ENCODE measurements at places on chromosomes 13 and 19.

GRCh38 chr19:791567-792305, 5.5 kb upstream of the PTBP1 start:
- no peak for DNase-seq
- no peaks in the 10 kb centered on the region for H3K27me3 ChIP-seq
- H3K36me3 ChIP-seq = no peaks in the 10 kb centered on the region
- H3K4me3 ChIP-seq = no peak overlapping the region
- peaks cover 2% of the 10 kb centered on the region for H3K4me1 ChIP-seq

- DNase-seq = no peak
- H3K36me3 ChIP-seq = no peaks in the 10 kb centered on the region
- no peaks in the 10 kb centered on the region for H3K4me1 ChIP-seq
- no peak overlapping the region for H3K27ac ChIP-seq
Measured at GRCh38 chr19:5772416-5772815, 12.1 kb downstream of the PRR22 start.

GRCh38 chr13:26855071-26855470, 94.5 kb upstream of the GPR12 start:
- no peaks in the 10 kb centered on the region for H3K36me3 ChIP-seq
- H3K4me1 ChIP-seq = no peaks in the 10 kb centered on the region
- no peak for DNase-seq

DNA sequence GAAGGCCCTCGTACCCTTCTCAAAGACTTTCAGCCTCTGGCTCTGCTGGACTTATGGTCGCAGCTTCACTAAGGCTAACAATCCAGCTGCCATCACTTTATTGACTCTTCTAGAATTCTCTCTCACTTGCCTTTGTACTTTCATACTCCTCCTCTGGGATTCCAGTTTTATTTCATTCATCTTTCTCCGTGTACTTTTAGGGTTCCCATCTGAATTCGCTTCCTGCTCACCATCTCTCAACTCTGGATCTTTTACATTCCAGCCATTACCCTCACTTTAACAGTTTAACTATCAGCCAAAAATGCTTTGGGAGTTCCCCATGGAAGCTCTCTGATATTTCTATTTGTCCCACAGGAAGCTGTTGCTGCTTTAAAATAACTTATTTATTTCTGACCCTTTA, 149.3 kb upstream of the KL start:
- no peak overlapping the region for H3K4me3 ChIP-seq
- H3K27me3 ChIP-seq = no peaks in the 10 kb centered on the region
- no peak for DNase-seq
- H3K27ac ChIP-seq = no peak overlapping the region
- no peaks in the 10 kb centered on the region for H3K4me1 ChIP-seq

DNA sequence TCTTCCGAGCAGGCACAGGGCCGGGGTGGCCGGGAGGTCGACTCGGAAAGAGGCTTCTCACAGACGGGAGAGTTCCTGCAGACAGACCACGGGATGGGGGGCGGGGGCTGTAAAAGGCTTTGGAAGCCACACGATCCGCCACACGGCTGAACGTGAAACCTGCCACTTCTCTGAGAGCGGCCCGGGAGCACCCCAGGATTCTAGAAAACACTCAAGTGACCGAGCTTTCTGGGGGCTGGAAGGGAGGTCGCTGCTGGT, 15.6 kb upstream of the SLC39A3 start:
- H3K36me3 ChIP-seq = peaks cover 26% of the 10 kb centered on the region
- H3K27ac ChIP-seq = no peak overlapping the region
- no peak overlapping the region for H3K4me3 ChIP-seq
- no peak for DNase-seq

- no peak overlapping the region for H3K27ac ChIP-seq
- no peak for DNase-seq
- no peaks in the 10 kb centered on the region for H3K36me3 ChIP-seq
- no peaks in the 10 kb centered on the region for H3K27me3 ChIP-seq
Measured at GRCh38 chr19:34257559-34257924, 3.2 kb downstream of the GARRE1 start.

DNA sequence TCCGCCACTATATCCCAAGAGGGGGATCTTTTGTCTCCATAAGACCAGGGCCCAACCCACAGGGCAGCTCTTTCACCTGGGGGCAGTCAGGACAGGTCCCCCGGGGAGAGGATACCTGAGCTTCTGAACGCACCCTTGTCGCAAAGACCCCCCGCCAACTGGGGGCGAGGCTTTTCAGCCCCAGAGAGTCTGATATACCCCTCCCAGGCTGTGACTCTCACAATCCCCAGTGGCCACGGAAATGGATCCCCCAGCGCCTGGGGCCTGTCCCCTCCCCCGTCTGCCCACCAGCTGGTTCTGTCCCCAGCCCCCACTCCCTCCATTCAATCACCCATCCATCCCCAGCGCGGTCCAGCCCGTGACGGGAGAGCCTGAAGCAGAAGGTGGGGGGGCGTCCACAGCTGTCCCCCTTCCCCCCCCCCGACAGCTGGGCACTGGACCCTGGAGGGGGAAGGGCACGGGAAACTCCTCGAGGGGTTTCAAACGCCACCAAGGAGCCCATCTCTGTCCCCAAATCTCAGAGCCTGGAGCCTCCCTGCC, 823 bp downstream of the DOCK6 start:
- peaks cover 13% of the 10 kb centered on the region for H3K4me1 ChIP-seq
- no peak for DNase-seq
- peak overlapping the region; percentile 36 for H3K4me3 ChIP-seq
- H3K36me3 ChIP-seq = no peaks in the 10 kb centered on the region

DNA sequence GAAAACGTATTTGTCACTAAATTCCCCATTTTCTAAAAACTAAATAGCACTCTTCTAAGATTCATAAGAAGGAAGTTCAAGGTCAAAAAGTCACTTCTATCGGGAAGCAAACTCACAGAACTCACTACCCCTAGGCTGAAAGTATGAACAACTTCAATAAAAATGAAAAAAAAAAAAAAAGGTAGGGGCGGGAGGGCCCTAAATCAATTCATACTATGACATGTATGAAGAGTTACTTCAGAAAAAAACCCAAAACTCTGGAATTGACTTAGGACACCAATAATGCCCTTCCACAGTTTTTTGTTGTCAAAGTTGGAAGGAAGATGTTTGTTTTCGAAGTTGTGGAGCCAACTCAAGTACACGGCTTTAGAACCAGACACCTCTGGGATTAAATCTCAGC, 1.1 kb downstream of the SUCLA2 start:
- no peak overlapping the region for H3K27ac ChIP-seq
- H3K4me3 ChIP-seq = no peak overlapping the region
- H3K36me3 ChIP-seq = no peaks in the 10 kb centered on the region

DNA sequence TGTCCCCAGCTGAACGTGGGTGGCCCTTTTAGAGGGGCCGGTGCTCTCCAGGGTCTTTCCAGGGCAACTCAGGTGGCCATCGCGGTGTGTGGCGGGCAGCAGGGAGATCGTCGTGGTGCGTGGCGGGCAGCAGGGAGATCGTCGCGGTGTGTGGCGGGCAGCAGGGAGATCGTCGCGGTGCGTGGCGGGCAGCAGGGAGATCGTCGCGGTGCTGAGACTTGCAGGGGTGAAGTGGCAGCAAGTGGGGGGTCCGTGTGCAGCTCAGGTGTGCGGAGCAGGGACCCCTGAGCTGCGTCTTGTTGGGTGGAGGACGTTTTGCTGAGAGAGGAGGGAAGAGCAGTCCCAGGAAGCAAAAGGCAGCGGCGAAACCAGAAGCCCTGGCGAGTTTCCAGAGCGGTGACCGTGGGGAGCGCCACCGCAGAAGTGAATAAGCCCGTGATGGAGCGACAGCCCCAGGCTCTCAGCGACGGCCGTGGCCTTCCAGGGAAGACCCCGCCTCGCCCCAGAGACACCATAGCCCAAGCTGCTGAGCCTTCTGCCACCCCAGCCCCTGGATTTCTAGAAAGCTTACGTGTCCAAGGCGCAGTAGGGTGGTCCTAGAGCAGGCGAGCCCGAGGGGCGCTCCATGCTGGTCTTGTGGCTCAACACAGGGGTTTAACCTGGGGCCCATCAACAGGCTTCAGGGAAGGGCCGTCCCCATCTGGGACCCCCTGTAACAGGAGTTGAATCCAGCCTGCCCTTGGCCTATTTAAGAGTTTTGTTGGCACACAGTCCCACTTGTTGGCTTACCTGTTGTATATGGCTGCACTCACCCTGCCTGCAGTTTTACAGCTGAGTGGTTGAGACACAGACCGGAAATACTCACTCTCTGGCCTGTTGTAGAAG, 5.4 kb downstream of the NCLN start:
- no peaks in the 10 kb centered on the region for H3K36me3 ChIP-seq
- peaks cover 44% of the 10 kb centered on the region for H3K4me1 ChIP-seq
- no peak overlapping the region for H3K4me3 ChIP-seq
- H3K27ac ChIP-seq = no peak overlapping the region
- no peak for DNase-seq

GRCh38 chr13:110506859-110507566, 54.5 kb downstream of the RAB20 start:
- H3K27me3 ChIP-seq = no peaks in the 10 kb centered on the region
- no peak overlapping the region for H3K4me3 ChIP-seq
- no peak overlapping the region for H3K27ac ChIP-seq
- DNase-seq = no peak

DNA sequence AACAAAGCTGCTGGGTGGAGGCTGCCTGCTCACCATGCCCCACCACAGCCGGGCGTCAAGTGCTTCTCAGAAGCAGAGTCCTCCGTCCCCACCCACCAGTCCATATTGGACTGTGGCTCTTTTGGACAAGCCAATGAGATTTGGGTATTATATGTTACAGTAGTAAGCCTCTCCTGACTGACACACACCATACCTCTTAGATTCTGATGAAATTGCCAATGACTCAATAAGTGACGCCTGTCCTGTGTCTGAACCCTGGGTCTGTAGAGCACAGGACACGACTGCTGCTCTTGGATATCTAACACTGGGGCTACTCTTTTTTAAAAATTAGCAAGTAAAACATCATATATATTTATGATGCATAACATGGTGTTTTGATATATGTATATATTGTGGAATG, 44.8 kb upstream of the UBAC2 start:
- no peaks in the 10 kb centered on the region for H3K36me3 ChIP-seq
- no peaks in the 10 kb centered on the region for H3K4me1 ChIP-seq
- DNase-seq = no peak
- peaks cover 3% of the 10 kb centered on the region for H3K27me3 ChIP-seq

DNA sequence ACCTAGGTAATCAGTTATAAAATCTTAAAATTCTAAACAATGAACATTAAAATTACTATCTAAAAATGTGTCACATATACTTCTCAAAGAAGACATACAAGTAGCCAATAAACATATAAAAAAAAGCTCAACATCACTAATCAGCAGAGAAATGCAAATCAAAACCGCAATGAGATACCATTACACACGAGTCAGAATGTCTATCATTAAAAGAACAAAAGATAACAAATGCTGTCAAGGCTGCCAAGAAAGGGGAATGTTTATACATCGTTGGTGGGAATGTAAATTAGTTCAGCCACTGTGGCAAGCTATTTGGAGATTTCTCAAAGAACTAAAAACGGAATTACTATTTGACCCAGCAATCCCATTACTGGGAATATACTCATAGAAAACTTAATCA, 310.3 kb upstream of the EDNRB start:
- H3K27me3 ChIP-seq = no peaks in the 10 kb centered on the region
- H3K4me3 ChIP-seq = no peak overlapping the region
- no peak overlapping the region for H3K27ac ChIP-seq
- H3K36me3 ChIP-seq = no peaks in the 10 kb centered on the region
- DNase-seq = no peak

DNA sequence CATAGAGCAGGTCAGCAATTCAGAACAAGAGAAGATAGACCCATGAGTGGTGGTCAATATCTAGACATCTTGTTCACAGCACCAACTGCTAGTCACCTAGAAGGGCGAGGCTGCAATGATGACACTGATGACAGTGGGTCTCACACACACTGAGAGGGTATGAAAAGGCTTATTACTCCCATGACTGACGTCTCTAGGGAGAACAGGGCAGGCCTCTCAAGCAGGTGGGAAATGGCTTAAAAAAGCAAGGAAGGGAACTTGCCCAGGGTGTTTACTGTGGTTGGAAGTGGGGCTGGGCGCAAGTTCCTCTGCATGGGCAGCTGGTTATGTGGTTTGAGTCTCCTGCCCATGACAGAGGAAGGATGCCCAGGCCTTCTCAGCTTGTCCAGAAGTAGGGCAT, 33.8 kb downstream of the ZNF44 start:
- no peak overlapping the region for H3K27ac ChIP-seq
- H3K4me3 ChIP-seq = no peak overlapping the region
- no peaks in the 10 kb centered on the region for H3K4me1 ChIP-seq

All from T-cell (primary cell).